Stimulated activated CD4-positive, alpha-beta T cell treated with anti-CD3 and anti-CD28 coated beads, Interleukin-12 subunit alpha, Interleukin-12 subunit beta, amount 100 ng/mL, for 4 hours (primary cell): ENCODE measurements at places on chromosomes 1 and 21.

- DNase-seq: no peak
Measured at GRCh38 chr1:246454655-246455054, 52.4 kb downstream of the SMYD3 start.

DNA sequence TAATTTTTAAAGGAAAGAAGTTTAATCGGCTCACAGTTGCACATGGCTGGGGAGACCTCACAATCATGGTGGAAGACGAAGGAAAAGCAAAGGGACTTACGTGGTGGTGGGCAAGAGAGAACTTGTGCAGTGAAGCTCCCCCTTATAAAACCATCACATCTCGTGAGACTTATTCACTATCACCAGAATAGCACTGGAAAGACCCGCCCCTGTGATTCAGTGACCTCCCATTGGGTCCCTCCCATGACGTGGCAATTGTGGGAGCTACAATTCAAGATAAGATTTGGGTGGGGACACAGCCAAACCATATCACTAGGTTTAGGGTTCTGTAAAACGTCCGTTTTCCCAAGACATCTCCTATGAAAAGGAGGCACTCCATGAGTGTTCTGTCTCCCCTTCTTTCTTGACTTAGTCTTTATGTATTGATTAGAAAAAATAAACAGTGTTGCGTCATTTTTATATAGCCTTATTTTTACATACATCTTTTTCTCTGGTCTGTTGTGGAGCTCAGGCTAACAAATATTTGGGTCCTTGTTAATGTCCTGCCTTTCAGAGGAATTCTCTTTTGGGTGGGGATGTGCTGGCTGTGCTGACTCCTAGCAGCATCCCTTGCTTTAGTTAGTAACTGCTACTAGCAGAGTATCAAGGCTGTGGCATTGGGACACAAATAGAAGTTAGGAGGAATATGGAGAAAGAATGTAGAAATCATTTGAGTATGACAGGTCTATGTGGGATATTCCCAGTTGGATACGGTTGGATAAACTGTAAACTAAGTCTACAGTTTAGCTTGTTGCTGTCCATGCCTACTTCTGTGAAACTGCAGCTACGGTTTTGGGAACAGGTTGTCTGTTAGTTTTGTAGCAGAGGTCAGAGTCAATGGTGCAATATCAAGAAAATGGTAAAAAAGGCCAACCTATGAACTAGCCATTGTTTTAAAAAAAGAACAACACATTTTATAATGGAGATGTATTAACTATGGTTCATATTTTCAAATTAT, 23.5 kb downstream of the BACH1 start:
- DNase-seq: no peak

- DNase-seq: no peak
Measured at GRCh38 chr1:21894034-21894881, 42.9 kb downstream of the HSPG2 start.

GRCh38 chr1:62724430-62724829, 36.2 kb upstream of the DOCK7 start:
- DNase-seq: no peak
